ENCODE measurements at places on chromosomes 3 and 15. TPM values are rescaled to one million over a fixed set of nuclear protein-coding genes. Genes with fewer than 3 reads are reported as not detected.
A peak's percentile ranks its signal among the peaks of the same experiment; 100 is the strongest.

DNA sequence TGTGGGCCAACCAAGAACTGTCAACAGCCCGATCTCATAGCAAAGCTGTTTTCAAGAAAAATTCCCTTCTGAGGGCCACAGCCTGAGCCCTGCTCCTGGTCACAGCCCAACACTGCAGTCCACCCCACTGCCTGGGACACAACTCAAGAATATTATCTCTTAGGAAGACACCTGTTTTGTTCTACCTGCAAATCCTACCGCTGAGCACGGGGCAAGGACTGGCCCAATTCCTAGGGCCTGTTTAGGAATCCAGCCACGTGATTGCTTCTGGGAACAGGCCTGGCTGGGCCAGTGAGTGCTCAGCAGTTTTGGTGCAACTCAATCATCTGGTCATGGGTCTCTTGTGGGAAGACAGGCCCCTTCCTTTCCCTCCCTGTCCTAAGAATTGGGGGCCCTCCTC, 8.3 kb downstream of the ISLR2 start:
- peaks cover 10% of the 10 kb centered on the region for H3K4me1 ChIP-seq
- DNase-seq: no peak

DNA sequence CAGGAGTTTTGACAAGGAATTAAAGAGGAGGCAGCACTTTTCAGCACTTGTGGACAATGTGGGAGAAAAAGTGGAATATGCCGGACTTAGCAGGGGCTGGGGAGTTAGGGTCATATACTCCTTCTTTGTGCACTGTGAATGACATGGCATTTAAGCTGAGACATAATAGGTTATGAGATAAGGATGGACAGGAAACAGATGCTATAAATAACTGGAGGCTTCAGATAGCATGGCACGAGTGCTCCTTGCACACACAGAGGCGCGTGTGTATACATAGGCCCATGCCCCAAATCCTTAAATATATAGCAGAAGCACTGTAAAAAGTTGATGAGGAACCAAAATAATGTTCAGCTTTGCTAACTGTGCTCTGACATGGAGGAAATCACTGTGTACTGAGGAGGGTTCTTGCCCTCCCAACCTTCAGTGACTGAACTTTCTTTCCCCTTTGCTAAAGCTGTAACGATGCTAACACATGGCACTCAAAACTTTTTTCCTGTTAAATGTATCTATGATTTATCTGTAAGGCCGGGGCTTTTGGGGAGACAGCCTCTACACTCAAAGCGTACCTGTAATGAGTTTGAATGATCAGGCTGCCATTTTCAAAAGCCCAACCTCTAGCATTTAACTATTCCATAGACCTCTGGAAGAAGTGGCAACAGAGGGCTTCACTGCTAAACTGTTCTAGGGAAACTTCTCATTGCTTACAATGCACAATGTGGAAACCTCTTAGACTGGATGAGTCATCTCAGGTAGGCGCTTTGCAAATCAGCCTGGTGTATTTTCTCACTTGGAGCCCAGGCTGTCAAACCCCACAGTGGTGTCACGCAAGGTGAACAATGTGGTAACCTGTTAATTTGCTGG, 784.6 kb downstream of the NR2F2 start:
- H3K4me1 ChIP-seq: no peaks in the 10 kb centered on the region
- no peaks in the 10 kb centered on the region for H3K36me3 ChIP-seq
- H3K27ac ChIP-seq: no peak overlapping the region
- no peaks in the 10 kb centered on the region for H3K27me3 ChIP-seq

DNA sequence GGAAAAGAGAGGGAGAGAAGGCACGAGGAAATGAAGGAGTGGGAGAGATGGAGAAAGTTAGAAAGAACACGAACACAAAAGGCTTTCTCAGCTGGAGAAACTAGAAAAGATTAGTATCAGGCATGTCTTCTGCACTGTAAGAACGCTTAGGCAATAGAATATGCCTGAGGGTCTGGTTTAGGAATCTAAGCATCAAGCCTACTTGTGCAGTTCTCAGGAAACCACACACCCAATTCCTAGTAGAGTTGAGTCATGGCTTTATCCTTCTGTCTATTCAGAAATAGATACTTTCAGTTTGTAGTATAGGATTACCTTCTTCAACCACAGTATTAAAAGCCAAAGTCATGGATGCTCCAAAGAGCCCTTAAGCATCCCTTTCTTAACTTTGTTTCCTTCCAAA, 969.4 kb downstream of the NTRK3 start:
- no peak overlapping the region for H3K4me3 ChIP-seq
- no peaks in the 10 kb centered on the region for H3K36me3 ChIP-seq
- no peak overlapping the region for H3K27ac ChIP-seq
- no peaks in the 10 kb centered on the region for H3K27me3 ChIP-seq

DNA sequence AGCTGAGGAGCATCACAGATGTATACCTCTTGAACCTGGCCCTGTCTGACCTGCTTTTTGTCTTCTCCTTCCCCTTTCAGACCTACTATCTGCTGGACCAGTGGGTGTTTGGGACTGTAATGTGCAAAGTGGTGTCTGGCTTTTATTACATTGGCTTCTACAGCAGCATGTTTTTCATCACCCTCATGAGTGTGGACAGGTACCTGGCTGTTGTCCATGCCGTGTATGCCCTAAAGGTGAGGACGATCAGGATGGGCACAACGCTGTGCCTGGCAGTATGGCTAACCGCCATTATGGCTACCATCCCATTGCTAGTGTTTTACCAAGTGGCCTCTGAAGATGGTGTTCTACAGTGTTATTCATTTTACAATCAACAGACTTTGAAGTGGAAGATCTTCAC, 3.0 kb downstream of the CCR8 start:
- no peak overlapping the region for H3K4me3 ChIP-seq
- H3K27ac ChIP-seq: no peak overlapping the region
- no peaks in the 10 kb centered on the region for H3K27me3 ChIP-seq
- peaks cover 20% of the 10 kb centered on the region for H3K36me3 ChIP-seq
- peaks cover 36% of the 10 kb centered on the region for H3K4me1 ChIP-seq

DNA sequence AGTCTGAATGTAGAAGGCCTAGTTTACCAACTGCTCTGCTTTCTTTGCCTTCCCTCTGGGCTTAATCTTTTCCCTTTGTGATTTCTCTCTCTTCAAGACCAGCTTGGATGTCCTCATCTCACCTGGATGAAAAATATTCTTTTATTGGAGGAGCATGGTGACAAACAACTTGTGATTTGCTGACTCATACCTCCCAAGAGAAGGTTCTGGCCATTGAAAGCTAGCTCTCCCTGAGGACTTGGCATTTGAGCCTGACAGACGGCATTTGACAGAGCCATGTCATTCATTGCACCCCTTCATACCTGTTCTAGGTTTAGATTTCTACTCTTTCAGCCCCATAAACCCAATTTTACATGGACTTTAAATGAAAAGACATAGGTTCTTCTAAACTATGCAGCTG, 33.3 kb downstream of the ATG7 start:
- no peak for DNase-seq
- H3K4me3 ChIP-seq: no peak overlapping the region
- peaks cover 32% of the 10 kb centered on the region for H3K4me1 ChIP-seq
- H3K27ac ChIP-seq: no peak overlapping the region
- no peaks in the 10 kb centered on the region for H3K27me3 ChIP-seq

DNA sequence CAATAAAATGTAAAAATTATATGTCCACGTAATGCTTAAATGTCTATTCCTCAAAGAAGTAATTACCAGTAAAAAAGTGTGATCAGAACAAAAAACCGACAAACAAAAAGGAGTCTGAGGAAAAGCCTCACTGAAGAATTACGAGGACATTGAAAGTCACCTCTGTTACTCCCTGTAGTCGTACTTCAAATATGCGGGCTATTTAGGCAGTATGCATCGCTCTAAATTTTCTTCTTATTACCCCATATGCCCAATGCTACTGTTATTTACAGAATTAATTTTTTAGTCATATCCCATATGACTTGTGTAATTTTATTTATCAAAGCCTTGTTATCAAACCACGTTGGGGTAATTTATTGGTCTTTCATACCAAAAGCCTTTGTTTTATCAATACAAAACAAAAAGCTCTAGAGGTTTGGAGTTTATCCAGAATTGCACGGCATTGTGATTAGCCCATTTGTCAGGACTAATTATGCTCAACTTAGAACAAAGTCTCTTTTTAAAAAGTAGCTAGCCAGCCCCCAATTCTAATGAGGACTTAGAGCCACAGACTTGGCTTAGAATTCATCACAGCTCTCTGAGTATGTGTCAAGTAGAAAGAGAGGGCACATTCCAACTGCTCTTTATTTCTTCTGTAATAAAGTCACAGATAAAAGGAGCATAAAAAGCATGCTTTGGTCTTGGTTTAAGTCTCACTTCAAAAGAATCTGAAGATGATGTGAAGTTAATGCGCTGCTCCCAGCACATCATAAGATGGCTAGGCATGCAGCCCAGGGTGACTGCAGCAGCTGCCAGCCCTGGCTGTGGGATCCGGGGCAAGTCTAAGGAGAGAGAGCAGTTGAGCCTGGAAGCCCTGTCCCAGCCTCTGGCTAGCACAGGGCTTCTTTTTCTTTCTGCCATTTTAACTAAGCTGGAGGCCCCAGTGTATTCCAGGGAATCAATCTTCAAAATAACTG, 521.0 kb downstream of the GABRG3 start:
- no peaks in the 10 kb centered on the region for H3K27me3 ChIP-seq
- H3K4me3 ChIP-seq: no peak overlapping the region
- no peaks in the 10 kb centered on the region for H3K4me1 ChIP-seq
- DNase-seq: no peak
- no peak overlapping the region for H3K27ac ChIP-seq

GRCh38 chr3:99212969-99213368, 311.5 kb upstream of the DCBLD2 start:
- H3K4me1 ChIP-seq: no peaks in the 10 kb centered on the region
- no peak overlapping the region for H3K4me3 ChIP-seq
- no peaks in the 10 kb centered on the region for H3K36me3 ChIP-seq

DNA sequence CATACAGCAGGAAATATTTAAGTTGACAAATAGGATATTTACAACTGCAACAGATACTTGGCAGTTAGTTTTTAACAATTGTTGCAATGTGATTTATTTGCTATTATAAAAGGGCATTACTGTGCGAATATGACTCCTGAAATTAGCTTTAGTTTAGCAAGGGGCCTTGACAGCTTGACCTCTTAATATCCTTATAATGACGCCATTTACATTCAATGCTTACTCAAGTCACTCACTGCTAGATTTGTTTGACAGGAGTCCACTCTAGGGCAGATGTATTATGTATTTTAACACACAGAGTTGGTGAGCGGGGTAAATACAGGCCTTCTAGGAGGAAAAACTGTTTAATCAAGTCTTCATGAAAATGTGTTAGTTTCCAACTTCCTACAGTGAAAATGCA, 58.1 kb upstream of the C15orf61 start:
- no peak for DNase-seq
- H3K27me3 ChIP-seq: peaks cover 7% of the 10 kb centered on the region
- no peaks in the 10 kb centered on the region for H3K36me3 ChIP-seq
- H3K4me3 ChIP-seq: no peak overlapping the region

- H3K27ac ChIP-seq: no peak overlapping the region
- no peak for DNase-seq
- H3K4me1 ChIP-seq: peaks cover 21% of the 10 kb centered on the region
- H3K27me3 ChIP-seq: peaks cover 16% of the 10 kb centered on the region
Measured at GRCh38 chr3:126977821-126978220, 5.1 kb upstream of the PLXNA1 start.

DNA sequence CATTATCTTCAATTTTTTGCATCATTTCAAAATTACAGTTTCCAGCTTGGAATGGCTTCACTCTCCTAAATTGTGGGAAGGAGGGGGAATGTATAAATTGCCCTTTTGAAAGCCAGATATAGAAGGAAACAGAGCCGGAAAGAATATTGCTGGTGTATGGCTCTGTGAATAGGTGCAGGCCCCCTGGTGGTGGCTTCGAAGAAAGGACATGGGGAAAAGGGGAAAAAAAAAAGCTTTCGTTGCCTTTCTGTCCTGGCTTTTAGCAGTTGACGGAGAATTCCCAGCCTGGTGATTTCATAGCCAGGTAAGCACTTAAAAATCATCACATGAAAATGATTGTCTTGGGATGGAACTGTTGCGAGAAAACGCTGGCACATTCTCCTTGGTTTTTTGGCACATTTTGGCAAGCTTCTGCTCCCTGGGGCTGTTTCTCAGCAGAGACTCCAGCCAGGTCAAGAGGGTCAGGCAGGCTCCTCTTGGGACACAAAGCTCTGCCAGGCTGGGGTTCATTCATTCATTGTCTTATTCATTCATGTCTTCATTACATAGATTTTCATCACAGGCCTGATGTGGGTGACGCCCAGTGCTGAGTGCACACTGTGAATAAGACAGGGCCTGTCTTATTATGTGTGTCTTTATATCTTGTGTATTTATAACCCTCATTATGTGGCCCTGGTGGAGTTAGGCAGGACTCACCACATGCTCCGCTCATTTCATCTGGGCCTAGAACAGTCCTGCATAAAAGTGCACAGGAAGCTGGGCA, 300.0 kb upstream of the TPM1 start:
- H3K27me3 ChIP-seq: no peaks in the 10 kb centered on the region
- DNase-seq: peak; percentile 72
- no peaks in the 10 kb centered on the region for H3K36me3 ChIP-seq
- no peak overlapping the region for H3K4me3 ChIP-seq
- no peak overlapping the region for H3K27ac ChIP-seq
- H3K4me1 ChIP-seq: no peaks in the 10 kb centered on the region

GRCh38 chr3:197793247-197793646, 2.2 kb downstream of the LRCH3 start:
- peaks cover 5% of the 10 kb centered on the region for H3K36me3 ChIP-seq
- peaks cover 35% of the 10 kb centered on the region for H3K4me1 ChIP-seq
- peak overlapping the region; percentile 73 for H3K4me3 ChIP-seq
- peak; percentile 59 for DNase-seq
- H3K27ac ChIP-seq: peak overlapping the region; percentile 37
- no peaks in the 10 kb centered on the region for H3K27me3 ChIP-seq

GRCh38 chr15:69604072-69604411, 151.4 kb downstream of the RPLP1 start:
- H3K36me3 ChIP-seq: no peaks in the 10 kb centered on the region
- H3K27me3 ChIP-seq: peaks cover 17% of the 10 kb centered on the region
- H3K4me1 ChIP-seq: peaks cover 9% of the 10 kb centered on the region
- no peak overlapping the region for H3K4me3 ChIP-seq

- no peak overlapping the region for H3K4me3 ChIP-seq
- DNase-seq: no peak
- no peaks in the 10 kb centered on the region for H3K36me3 ChIP-seq
- no peaks in the 10 kb centered on the region for H3K4me1 ChIP-seq
- H3K27me3 ChIP-seq: no peaks in the 10 kb centered on the region
- no peak overlapping the region for H3K27ac ChIP-seq
Measured at GRCh38 chr3:65015711-65016110, 327.9 kb upstream of the ADAMTS9 start.

Gene SI
- not detected for total RNA-seq

Gene DPPA2
- not detected for total RNA-seq

Gene FAM162A
- total RNA-seq: 84.9 TPM

Gene IL12A
- 0.21 TPM for total RNA-seq

Gene IQCF5
- total RNA-seq: not detected

Gene CLDN18
- not detected for total RNA-seq

Data from activated CD4-positive, alpha-beta T cell treated with anti-CD3 and anti-CD28 coated beads, Interleukin-2, amount 10 ng/mL, durations not matched to agents 24 days and 14 days (primary cell).